ENCODE measurements at places on chromosomes 16 and 17.

DNA sequence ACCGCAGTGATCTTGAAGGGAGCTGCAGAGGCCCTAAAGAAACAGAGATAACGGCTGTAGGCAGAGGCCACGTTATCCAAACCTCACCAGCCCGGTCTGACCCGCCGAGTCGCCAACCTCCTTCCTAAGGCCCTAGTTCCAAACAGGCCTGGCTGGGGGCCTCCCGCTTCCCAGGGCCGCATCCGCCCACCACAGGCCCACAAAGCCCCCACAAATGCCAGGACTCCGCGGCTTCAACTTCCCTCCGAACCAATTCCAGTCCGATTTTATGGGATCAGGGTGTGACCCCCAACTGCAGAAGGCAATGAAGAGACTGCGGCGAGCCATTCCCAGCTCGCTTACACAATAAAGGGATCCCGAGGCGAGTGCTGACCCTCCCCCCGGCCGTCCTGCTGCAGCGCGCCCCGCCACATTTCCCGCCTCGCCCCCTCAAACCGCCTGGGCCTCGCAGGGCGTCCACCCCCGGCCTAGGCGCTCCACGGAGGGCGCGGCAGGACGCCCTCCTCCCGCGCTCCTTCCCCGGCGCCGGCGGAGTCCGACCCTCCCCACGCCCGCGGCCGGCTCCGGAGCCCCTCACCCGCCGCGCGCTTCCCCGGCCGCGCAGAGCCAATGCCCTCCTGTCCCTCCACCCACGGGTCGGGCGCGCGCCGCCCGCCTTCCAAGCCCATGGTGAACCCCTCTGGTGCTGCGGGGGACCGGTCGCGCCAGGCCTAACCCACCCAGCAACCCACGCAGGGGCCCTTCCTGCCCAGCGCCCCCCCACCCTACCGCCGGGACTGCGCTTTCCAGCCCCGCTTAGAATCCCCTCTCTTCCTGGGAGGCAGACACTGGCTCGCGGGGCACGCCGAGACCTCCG, 926 bp downstream of the MYH10 start:
- no peak for DNase-seq

DNA sequence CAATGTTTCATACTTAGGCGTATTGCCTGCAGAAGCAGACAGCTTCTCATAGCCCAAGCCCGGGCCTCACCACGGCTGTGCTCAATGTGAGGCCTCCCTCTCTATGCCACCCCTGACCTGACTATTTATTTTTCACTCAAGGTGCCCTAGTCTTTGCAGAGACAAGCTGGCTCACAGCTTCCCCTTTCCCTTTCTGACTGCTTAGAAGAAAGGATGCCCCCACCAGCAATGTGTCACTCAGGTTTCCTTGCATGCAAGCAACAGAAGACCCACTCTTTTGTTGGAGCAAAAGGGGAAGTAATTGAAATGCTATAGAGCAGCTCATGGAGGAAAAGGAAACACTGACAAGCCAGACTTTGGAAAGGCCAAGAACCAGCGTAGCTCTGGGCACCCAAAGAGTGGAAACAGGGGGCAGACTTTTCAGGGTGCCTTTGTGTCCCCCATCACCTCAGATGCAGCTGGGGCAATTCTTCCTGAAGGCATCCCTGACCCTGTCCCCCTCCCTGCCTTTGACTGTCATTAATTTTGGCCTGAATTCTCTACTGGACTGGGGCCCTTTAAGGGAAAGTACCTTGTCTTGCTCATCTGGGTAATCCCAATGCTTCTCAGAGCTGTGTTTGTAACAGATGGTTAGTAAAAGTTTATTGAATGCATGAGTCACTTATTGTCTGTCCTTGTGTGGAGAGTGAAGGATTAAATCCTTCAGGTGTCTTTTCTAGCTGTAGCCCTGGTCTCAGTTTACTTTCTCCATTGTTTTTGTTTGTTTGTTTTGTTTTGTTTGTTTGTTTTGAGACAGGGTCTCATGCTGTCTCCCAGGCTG, 17.8 kb downstream of the RGS9 start:
- no peak for DNase-seq

- no peak for DNase-seq
Observed at GRCh38 chr17:688100-688989, 26.3 kb downstream of the VPS53 start.

DNA sequence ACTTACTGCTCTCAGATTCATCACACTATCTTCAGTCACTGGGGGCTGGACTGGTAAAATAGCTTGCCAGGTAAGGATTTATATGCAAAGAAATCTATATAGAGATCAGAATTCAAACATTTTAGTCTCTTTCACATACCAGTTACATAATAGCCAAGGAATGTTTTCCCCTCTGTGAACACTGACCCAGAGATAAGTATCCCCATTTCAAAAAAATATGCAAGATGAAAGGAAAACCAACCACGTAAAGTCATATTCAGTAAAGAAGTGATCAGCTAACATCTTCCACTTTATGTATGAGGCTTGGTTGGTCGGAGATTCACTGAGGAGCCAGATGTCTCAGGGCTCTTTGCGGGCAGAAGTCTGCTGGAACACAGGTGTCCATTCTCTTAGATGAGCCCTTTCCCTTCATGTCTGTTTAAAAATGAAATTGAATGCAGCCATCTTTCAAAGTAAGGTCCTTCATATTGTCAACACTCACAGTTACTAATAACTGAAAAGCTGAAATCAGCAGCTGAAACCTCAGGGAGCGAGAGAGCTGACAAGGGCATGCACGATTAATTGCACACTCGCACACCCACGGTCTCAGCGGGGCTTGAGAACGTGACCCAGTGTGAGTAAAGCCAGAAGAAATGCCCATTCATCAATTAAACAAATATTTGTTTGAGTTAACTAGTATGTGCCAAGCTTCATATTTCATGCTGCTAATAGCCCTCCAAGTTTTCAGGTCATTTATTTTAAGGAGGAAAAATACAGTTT, 161.2 kb downstream of the MRTFB start:
- no peak for DNase-seq

DNA sequence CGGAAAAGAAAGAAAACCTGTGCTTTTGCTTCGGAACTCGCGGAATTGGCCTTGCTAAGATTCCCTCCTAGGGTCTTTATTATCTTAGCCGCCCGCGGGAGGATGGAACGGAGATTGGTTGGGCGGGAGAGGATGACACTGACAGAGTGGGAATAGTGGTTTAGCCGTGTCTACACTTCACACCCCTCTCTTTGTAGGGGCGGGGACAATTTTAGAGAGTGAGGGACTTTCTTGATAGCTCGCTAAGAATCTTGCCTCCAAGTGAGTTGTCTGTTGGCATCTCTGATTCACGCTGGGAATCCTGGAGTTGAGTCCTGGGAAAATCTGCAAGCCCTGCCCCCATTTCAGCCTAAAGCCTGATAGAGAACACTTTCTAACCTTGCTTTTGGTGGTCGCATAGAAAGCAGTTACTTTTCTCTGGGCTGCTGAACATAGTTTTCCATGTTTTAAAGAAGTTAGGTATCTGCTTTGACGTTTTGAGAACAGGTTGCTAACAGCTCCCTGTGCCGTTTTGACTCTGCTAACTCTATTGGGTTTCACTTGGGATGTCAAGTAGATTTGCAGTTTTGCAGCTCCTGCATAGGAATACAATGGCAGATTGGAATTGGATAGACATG, 697 bp downstream of the NOL11 start:
- peak; percentile 10 for DNase-seq

DNA sequence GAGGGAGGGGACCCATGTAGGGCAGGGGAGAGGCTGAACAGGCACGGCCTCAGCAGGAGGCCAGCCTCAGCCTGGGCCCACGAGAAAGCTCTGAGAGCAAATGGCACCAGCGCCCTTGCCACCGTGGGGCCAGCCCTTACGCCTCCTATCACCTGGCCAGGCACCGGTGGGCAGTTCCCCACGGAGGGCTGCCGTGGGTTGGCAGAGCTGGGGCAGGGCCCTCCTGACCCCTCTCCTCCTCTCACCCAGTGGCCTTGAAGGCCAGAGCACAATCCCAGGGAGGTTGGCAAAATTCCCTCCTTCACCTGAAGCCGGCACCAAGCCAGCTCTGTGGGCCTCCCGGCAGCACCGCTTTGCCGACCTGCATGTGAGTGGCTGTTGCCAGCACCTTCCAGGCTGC, 53.1 kb upstream of the ENPP7 start:
- no peak for DNase-seq

DNA sequence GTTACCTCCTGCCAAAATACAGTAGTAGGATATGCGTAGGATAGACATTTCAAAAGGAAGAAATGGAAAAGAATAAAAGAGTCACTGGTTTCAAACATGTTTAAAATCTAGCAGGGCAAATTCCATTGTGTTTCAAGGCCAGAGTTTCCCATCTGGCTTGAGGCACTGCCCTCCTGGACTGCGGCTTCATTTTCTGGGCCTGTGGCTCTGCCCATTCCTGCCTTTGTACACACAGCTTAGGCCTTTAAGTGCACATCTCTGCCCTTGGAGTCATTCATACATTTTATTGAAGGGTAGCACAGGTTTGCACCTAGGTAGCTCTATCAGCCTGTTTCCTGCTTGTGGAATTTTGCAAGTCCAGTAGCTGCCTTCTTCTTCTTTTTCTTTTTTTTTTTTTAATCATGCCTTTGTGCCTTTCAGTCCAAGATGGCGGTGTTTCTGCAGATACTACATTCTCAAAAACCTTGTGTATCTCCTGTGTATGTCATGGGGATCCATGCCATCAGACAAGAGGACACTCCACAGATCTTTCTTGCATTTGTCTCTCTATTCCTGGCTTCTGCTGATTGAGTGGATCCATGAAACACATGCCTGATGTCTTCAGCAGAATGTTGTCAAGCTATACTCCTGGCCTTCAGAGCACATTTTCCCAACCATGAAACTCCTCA, 282.9 kb downstream of the BCAS3 start:
- no peak for DNase-seq

DNA sequence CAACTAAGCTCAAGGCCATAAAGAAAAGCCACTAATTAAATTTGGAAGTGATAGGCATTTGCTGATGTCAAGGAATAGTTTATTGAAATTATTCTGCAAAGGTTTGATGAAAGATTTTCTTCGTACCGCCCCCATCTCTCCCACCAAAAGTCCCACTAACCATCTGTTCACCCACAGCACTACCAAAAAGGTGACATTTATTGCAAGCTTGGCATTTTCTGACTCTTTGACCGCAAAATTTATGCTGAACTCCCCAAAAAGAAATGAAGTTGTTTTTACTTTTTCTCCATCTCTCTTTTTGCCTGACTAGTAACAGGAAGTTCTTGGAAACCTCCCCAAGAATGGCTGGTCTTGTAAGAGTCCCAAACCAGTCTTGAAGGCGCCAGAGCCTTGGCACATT, 384.9 kb upstream of the SOX9 start:
- DNase-seq: no peak

DNA sequence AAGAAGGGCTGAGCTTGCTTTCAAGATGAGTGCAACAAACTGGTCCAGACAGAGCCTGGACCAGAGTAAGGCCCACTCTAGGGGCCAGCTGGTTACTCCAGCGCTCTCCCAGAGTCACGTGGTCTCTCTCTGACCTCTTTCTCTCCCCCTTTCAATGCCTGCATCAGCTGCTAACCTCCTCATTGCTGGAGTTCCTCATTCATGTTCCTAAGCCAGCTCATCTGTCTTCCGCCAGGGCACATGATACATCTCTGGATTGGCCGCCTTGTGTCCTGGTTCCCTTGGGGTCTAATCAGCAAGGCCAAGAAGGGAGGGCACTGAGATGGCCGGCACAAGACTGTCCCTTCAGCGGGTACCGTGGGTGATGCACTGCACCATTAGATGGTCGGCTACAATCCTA, 26.9 kb upstream of the ZFP90 start:
- DNase-seq: no peak

DNA sequence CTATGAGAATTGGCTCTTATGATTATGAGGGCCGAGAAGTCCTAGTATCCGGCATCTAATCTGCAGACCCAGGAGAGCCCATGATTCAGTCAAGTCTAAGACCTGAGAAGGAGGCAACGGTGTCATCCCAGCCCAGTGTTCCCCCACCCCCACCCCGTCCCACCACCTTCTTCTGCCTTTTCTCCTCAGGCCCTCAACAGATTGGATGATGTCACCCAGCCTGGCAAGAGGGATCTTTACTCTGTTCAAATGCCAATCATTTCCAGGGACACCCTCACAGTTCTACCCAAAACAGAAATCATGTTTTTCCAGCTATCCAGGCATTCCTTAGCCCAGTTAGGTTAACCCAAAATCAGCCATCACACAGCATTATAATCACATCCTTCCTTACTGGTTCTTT, 10.0 kb upstream of the GAA start:
- DNase-seq: no peak

- DNase-seq: no peak
Observed at GRCh38 chr16:56732366-56732765, 2.4 kb downstream of the NUP93 start.

DNA sequence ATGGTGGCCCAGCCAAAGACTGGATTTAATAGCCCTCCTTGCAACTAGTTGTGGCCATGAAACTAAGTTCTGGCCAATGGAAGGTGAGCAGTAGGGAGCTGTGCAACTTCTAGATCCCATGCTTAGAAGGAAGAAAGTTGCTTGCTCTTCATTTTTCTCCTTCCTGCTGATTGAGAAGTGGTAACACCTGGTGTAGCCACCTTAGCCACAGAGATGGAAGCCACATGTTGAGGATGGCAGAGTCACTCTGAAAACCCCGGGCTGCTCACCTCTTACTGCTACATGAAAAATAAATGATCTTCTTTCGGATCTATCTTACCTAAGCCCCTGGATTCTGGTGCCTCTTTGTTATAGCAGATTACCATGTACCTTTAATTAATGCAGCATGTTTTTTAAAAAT, 10.3 kb upstream of the ATP5MC1 start:
- no peak for DNase-seq

- peak; percentile 34 for DNase-seq
Observed at GRCh38 chr17:19647697-19648474, 665 bp upstream of the ALDH3A2 start.

DNA sequence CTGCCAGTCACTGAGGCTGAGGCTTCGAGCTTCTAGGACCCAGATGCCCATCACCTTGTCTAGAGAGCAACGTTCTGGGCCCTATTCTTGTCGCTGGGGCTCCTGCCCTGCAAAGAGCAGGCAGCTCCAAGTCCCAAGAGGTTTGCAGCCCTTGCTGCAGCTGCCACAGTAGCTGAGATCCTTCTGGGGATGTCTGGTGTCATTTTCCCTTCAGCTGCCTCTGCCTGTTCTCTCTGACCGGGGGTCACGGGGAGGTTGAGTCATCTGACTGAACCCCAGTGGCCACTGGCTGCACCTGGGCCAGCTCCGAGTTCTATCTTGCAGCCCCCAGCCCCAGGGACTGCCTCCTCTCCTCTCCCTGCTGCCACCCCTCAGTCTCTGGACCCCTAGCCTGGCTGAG, 4.9 kb downstream of the WSCD1 start:
- no peak for DNase-seq

GRCh38 chr16:56451753-56452689, 667 bp downstream of the OGFOD1 start:
- DNase-seq: peak; percentile 32

GRCh38 chr17:67922503-67922902, 73.8 kb downstream of the C17orf58 start:
- DNase-seq: no peak

DNA sequence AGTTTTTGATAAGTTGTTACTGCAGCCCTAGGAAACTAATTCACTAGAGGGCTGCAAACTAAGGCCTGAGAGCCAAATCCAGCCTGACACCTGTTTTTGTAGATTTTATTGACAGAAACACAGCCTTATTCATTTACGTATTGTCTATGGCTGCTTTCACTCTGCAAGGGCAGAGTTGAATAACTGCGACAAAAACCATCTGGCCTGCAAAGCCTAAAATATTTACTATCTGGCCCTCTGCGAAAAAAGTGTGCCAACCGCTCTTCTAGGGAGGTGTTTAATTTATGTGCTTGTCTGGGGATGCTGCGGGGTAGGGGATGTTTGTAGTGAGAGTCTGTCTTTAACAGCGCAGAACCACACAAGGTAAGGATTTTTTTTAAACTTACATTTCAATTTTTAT, 165.0 kb upstream of the RBFOX1 start:
- no peak for DNase-seq
